ENCODE measurements at places on chromosomes 2 and 18.

DNA sequence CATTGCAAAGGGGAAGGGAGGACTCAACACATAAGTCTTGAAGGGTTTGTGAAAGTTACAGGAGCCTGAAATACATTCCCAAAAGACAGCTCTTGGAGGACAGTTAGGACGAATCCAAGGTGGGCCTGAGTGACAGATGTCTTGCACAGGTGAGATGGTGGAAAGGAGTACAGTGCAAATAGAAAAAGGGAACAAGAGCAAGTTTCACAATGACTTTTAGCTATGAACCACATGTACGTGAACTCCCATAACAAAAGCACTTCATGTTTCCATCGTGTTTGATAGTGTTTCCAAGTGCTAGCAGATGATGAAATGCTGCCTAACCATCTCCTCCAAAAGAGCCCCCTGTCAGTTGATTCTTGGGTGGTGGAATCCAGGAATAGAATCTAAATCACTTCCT lies 1.8 kb downstream of the IL18RAP start:
- no peak for DNase-seq

- DNase-seq = no peak
These were observed 18.6 kb upstream of the PDE1A start for GRCh38 chr2:182445391-182445965.

DNA sequence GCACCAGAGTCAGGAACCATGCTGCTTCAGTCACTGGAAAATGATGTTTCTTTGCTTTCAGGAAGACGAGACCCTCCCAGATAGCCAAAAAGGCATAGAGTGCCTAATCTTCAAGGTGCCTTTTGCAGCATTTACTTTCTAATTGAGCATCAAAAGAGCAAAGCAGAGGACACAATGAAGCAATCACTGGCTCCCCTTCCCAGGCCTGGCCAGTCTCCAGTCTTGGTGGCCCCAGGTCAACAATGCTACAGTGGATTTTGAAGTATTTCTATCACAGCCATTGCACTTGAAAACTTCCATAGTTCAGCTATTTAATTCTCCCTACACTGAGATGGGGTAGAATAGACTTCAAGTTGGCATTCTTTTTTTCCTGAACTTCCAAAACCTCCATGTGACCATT lies 15.4 kb downstream of the ZBTB7C start:
- DNase-seq = no peak

GRCh38 chr2:212893216-212893615 lies 258.2 kb downstream of the IKZF2 start:
- no peak for DNase-seq

DNA sequence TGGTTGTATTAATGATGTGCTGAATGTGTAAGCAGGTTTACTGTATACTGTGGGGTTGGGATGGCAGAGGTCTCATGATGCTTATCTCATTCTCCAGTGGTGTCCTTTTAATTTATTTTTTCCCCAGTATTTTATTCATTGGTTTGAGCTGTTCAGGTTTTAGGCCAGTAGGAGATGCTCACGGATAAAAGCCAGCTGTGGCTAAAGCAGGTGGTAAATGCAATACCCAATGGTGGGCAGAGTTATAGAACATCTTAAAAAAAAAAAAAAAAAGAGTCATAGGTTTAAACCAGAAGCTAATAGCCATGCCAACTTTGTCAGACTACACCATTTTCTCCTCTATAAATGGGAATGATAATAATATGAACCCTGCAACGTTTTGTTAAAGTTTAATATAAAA lies 57.8 kb upstream of the NEUROD1 start:
- no peak for DNase-seq

GRCh38 chr2:206075113-206075512 lies 10.9 kb downstream of the INO80D start:
- DNase-seq = no peak

DNA sequence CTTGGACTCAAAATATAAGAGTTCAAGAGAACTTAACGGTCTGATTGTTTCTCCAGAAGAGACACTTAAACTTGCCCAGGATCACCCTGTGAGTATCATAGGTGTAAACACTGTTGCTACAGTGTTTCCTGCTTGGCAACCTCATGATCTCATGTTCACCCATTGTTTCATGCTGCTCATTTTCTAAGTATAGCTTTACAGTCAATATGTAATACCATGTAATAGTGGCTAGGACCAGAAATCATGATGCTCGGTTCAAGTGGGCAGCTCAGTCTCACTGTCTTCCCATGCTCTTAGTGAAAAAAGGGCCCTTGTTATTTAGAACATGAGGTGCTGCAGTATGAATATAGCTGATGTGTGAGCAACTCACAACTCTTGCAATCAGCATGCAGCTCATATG lies 157.5 kb downstream of the CERS6 start:
- DNase-seq = no peak

- DNase-seq = peak; percentile 81
These were observed 169.2 kb downstream of the ZFP36L2 start for GRCh38 chr2:43057026-43057741.
